Vagina (tissue), 2 donors: ENCODE measurements at places on chromosomes 1 and 21.

- no peak for DNase-seq
Observed at GRCh38 chr1:89951766-89952604, 42.9 kb upstream of the ZNF326 start.

DNA sequence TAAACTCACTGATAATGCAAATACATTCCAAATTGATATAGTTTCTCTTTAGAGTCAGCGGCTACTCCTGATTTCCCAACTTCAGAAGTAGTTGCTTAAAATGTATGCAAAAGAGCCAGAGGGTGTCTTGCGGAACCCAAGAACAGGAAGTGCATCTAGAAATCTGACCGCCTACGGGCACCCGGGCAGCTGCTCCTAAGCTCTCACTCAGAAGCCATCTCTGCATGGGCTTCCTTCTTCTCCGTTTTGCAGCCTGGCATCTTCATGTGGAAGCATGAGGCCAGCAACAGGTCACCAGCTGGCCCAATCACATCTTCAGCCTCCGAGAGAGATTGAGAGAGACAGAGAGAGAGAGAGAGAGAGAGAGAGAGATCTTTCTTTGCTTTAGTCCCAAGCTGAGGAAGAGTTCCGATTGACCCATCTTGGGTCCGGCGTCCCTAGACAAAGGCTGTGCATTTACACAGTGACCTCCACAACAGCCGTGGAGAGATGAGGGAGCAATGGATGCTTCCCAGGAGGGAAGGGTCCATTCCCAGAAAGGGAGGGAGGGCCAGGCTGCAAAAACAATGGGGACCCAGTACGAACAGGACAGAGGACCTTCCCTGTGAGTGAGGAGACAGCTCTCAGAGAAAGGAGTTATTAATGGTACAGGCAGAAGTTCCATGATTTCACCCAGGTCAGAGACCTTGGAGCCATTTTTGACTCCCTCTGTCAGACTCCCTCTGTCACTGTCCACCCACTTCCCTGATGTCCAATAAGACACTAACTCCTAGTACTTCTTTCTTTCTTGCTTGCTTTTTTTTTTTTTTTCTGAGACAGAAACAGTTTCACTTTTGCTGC lies 28.2 kb upstream of the SLC30A1 start:
- no peak for DNase-seq

- no peak for DNase-seq
Observed at GRCh38 chr1:107683191-107683657, 281.8 kb downstream of the VAV3 start.

GRCh38 chr1:9580942-9581341 lies 7.8 kb upstream of the TMEM201 start:
- no peak for DNase-seq

DNA sequence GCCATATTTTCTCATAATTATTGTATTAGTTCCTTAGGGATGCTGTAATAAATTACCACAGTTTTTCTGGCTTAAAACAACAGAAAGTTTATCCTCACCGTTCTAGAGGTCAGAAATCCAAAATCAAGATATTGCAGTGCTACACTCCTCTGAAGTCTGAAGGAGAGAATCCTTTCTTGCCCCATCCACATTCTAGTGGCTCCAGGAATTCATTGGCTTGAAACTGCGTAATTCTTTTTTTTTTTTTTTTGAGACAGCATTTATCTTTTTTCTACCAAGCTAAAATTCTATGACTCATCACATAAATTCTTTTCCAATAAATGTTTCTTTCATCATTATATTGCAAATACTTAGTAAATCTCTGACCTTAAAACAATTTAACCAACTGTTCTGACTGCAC lies 451.0 kb upstream of the RGS18 start:
- no peak for DNase-seq

- DNase-seq, result no peak
Observed at GRCh38 chr1:169105087-169105433, 1.4 kb upstream of the ATP1B1 start.
